ENCODE measurements at places on chromosomes 7 and 10. TPM values are rescaled to one million over a fixed set of nuclear protein-coding genes. Genes with fewer than 3 reads are reported as not detected.

GRCh38 chr7:10156972-10157371 is 816.7 kb upstream of the PHF14 start:
- DNase-seq: no peak

- DNase-seq: no peak
Measured at GRCh38 chr10:123087348-123087747, 48.4 kb upstream of the HMX3 start.

GRCh38 chr7:37730501-37730900 is 46.9 kb downstream of the GPR141 start:
- no peak for DNase-seq

The LIPN gene
- total RNA-seq: not detected

- peak; percentile 38 for DNase-seq
Measured at GRCh38 chr7:16083931-16084330, 337.4 kb downstream of the CRPPA start.

GRCh38 chr7:34011696-34012095 is 106.4 kb downstream of the BMPER start:
- no peak for DNase-seq

GRCh38 chr10:35925493-35925892 is 283.4 kb upstream of the FZD8 start:
- DNase-seq: no peak

The CLEC5A gene
- not detected for total RNA-seq

DNA sequence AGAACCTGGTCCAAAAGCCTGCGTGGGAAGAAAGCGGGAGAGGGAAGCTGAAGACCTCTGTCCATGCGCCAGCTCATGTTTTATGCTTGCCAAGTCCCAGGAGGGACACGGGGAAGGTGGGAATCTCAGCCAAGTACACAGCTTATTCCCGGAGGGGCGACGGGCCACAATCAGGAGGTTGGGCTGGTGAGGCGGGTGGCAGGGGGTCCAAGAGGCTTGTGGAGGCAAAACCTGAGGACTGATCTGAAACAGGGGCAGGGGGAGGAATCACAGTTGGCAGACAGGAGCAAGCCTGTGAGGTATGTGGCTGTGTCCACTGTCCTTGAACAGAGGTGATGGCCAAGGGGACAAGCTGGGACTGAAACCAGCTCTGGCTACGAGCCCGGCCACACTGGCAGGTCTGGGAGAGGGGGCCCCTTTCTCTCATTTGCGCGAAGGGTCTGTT is 38.0 kb upstream of the LEP start:
- no peak for DNase-seq

DNA sequence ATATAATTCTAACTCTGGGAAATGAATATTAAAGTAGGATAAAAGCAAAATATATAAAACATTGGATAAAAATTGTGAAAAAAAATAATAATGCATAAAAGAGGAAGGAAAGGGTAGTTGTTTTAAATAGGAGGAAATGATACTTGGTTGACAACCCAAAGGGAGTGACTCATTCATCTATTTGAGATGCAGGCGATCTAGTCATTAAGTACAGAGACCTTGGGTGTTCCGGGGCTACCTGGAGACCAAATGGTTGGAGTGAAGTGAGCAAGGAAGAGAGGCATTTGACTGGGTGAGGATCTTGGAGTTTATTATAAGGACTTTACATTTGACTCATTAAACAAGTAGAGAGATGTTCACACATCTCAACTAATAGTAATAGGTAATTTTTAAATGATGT is 111.0 kb downstream of the LRRTM3 start:
- DNase-seq: no peak

- DNase-seq: no peak
Measured at GRCh38 chr10:34049887-34050286, 715.4 kb upstream of the NRP1 start.

DNA sequence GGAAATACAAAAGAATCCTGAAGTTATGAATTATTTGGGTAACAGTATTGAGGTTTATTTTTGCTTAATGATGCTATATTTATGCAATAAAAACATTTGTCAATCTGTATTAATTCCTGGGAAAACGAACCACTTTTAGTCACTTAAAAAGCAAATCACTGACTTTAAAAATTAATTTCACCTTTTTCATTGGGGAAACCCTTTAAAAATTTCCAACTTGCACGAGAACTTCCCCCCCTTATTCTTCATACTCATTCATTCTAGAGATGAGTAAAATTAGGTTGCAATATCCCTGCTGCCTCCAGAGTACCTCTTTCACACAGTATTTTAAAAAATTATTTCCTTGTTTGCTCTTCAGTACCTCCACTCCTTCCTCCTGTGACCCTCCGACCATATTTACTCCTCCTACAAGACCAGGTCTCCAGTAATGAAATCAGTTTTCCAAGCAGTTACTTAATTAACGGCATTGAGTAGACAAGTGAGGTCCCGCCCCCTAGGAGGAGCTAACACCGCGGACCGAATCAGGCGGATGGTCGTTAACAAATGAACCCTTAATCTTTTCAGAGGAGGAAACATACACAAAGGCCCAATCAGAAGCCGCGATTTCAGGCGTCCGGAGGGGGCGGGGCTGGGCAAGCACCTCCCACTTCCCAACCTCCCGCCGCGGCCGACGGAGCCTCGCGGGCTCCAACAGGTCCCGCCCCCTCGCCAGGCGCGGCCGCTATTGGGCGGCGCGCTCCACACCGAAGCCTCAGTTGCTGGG is 465 bp upstream of the TRIM24 start:
- DNase-seq: peak; percentile 98

DNA sequence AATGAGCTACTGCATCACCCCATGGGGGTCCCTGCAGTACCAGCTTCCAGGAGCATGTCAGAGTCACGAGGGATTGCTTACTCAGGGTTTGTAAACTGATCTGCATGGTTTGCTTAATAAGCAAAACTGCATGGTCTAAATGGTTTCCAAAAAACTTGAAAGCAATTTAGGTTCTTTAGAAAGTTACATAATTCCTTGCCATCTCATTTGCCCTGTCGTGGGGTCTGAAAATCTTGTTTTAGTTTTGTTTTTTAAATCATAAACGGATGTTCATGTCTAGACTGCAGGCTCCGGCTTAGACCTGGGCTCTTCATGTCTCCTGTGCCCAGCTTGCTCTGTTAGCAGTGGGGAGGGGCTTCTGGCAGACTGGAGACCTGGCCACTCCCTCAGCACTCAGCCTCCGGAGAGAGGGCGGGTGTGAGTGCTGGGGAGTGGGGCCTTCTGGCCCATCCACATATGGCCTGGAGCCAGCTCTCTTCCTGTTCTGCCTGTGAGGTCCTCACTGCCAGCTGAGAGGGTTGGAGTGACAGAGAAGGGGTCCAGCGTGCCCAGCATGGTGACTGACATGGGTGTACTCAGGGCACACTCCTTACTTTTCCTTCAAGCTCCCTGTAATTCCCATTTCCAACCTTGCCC is 17.5 kb downstream of the PRF1 start:
- DNase-seq: no peak

- DNase-seq: no peak
Measured at GRCh38 chr10:86283466-86284287, 82.9 kb downstream of the GRID1 start.

DNA sequence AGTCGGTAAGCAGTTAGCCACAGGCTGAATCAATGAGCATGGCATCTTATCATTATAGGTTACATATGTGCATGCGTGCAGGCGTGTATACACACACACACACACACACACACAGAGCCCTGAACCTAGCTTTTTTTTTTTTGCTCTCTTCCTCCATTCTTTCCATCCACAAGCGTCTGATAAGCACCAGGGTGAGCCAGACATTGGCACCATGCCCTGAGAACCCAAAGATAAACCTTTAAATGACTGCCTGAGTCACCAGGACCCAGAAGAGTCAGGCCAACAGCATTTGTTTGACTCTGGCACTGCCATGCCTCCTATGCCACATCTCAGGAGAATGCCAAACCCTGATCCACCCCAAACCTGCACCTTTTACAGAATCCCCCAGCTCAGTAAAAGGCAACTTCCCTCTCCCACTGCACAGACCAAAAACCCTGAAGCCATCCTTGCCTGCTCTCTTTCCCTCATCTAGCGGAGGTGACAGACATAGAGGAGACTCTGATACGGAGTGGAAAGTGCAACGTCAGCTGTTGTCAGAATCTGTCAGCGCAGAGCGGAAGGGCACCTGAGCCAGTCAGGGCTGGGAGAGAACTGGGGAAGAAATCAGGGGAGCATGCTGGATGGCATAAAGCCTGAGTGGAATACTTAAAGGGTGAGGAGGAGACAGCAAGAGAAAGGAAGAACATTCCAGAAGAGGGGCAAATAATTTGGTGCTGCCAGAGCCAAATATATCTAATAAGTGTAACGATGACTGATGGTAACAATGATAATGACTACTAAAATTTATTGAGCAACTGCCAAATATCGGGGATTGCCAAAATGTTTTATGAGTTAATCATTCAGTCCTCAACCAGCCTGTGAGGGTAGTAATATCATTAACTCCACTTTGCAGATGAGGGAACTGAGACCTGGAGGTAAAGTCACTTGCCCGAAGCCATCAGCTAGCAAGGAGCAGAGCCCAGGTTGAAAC is 3.2 kb downstream of the PARP12 start:
- DNase-seq: peak; percentile 89

The LIPF gene
- not detected for total RNA-seq

GRCh38 chr10:113049881-113050280 is 99.8 kb downstream of the TCF7L2 start:
- DNase-seq: no peak

The MARVELD1 gene
- 20.2 TPM for total RNA-seq

DNA sequence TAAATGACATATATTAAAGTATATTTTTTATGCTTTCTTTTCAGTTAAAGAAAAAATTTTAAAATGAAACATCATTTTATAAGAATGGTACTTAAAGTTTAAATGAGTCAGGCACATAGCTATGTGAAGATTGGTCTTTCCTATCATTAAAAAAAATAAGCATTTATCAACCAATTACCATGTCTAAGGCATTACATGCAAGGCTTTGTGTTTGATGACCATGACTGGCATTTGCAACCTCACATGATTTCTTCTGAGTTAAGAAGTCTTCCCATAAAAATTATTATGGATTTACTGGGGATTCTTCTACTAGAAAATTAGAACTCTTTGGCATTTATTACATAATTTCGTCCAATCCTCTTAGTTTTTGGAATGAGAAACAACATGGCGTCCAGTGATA is 776.1 kb downstream of the MAGI2 start:
- DNase-seq: no peak

The CALHM3 gene
- total RNA-seq: not detected

- no peak for DNase-seq
Measured at GRCh38 chr7:36264123-36264801, 111.2 kb downstream of the EEPD1 start.

DNA sequence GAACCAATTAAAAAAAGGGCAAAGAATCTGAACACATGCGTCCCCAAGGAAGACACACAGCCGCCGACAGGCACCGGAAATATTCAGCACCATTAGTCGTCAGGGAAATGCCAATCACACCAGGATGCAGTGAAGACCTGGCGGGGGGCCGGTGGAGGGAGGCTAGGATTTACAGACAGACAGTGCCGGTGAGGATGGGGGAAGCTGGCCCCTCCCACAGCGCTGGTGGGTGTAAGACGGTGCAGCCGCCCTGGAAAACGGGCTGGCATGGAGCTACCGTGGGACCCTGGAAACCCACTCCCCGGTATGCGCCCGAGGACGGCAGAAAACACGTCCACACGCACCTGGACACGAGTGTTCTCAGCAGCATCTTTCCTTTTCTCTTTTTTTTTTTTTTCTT is 4.8 kb upstream of the ADAP1 start:
- no peak for DNase-seq

The MAP3K8 gene
- total RNA-seq: 20.6 TPM

DNA sequence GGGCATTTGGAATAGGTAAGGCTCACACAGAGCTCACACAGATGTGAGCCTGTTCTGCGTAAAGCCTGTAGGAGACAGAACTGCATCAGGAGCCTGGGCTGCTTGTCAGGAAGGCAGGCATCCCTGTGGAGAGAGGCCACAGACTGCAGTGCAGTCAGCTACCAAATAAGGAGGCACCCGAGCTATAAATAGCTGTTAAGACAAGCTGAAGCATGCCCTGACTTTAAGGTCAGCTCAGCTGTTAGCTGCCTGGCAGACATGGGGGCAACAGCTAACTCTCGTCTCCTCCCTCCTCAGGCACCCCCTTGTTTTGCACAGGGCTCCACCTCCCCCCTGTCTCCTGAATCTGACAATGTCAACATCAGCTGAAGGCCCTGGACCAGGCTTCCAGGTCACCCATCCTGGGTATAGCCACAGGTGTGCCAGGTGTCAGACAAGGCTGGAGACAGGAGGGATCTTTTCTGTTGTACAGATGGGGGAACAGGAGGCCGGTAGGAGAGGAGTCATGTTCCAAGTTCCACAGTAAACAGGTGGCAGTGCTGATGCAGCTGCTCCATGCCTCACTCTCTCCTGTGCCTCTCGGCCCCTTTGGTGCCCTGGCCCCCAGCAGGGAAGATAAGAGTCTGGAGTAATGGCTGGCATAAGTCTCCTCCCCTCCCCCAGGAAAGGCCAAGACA is 27.6 kb upstream of the MKRN1 start:
- DNase-seq: no peak

- no peak for DNase-seq
Measured at GRCh38 chr10:92011560-92012214, 88.1 kb downstream of the BTAF1 start.

Data from Calu3 (cell line).